ENCODE measurements at places on chromosomes 5 and 9.

DNA sequence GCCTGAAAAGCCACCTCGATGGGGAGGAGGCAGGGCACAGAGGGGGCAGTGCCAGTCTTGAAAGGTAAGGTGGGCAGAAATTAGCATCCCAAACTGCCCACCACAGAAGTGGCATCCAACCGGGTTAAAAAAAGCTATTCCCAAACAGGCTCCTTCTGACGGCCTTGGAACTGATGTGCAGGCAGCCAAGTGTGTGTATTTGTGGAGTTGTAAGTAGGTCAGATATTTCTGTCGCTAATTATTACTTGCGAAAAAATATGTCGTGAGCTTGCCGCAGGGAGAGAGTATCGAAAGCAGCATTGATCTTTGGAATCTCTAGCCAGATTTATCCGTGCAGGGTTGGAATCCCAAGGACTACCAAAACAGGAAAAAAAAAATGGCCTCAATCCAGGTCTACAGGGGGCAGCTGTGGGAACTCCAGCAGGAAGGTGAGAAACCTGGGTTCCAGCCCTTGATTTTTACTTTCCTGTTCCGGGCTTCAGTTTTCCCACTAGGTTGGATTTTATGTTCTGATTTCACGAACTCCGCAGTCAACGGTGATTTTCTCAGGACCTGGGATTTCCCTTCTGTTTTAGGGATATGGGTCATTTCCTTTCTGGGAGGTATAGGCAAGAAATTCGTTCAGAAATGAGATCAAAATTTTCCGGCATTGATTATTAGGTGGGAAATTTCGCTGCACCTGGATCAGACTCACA is 200.8 kb downstream of the RGS3 start:
- DNase-seq: no peak

DNA sequence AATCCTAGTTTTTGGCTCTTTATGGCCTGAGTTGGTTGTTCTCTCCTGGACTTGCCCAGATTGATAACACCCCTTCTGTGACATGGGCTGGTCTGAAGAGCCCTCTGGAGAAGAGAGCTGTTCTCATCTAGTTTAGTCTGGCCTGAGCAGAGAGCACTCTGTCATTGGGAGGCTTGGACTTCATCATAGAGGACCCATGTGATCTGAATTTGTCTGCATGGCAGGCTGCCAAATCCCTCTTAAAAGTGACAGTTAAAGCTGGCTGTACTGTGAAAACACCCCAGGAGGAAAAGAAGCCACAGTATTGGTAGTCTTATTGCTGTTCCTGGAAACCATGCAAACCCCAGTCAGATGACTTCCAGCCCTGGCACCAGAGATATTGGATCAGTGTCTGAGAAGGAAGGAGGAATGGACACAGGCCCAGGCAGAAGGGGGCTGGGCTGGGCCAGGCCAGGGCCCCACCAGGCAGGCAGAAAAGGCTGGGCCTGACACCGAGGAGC is 3.7 kb upstream of the WDR31 start:
- no peak for DNase-seq

GRCh38 chr9:8962084-8962483 is 1162.5 kb upstream of the DMAC1 start:
- no peak for DNase-seq

DNA sequence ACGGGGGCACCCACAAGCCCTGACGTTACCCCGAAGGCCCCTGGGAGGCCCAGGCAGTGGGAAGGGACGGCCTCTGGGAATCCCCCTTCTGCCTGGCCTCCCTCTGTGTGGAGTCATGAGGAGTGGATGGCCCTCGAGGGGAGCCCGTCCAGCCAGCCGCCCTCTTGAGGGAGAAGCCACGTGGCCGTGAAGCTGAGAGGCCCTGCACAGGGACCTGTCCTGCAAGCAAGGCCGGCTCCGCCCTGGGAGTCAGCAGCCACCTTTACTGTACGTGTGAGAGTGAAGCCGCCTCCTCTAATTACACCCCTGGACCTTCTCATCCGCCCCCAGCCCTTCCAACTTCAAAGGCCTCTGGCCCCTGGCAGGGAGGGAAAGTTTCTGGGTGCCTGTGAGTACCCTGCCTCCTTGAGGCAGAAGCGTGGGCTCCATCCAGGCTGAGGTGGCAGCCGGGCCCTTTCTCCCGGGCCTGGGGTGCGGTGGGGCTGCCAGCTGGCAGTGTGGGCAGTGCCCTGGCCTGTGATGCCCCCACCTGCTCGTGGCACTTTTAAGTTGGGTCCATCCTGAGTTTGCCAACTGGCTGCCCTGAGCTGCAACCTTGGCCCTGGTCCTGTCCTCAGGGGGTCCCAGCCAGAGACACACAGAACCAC is 55.9 kb upstream of the EGFL7 start:
- DNase-seq: no peak

GRCh38 chr9:75855509-75855908 is 35.0 kb upstream of the PCSK5 start:
- no peak for DNase-seq

DNA sequence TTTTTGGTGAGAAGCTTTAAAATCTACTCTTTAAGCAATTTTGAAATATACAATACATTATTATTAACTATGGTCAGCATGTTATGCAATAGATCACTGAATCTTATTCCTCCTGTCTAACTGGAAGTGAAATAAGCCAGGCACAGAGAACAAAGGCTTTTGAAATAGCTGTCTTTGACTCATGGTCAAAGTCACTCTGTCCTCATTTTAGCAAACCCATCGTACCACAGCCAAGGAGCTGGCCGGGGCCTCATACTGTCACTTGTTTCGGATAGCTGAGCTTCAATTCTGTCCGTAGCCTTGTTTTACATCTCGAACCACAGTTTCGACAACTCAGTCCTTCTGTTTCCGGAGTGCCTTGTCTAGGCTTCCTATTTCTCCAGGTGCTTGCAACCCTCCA is 19.2 kb downstream of the ADCY2 start:
- no peak for DNase-seq

GRCh38 chr9:134259708-134260107 is 66.5 kb upstream of the RXRA start:
- DNase-seq: no peak

All from stimulated activated CD4-positive, alpha-beta T cell treated with anti-CD3 and anti-CD28 coated beads, Interleukin-12 subunit alpha, Interleukin-12 subunit beta, amount 100 ng/mL, for 24 hours (primary cell).